ENCODE measurements at places on chromosomes 12 and 14.

DNA sequence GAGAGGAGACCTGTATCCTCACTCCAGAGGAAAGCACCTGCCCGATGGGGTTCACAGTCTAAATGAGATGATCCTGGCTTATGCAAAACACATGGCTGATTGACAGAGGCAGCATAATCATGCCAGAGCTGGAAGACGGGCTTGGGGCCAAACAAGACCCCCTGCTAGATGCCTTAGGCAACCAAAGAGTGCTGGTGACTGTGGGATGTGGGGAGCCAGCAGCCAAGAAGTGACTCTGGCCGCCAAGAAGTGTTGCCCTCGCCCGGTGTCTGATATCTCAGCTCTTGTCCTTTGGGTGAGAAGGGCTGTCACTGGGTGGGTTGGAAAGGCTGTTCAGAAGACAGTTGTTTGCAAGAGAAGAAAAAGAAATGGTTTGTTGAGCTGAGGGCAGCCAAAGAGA, 56.7 kb downstream of the PLEKHG3 start:
- DNase-seq: no peak

- no peak for DNase-seq
Observed at GRCh38 chr14:84262932-84263331, 1267.0 kb upstream of the FLRT2 start.

DNA sequence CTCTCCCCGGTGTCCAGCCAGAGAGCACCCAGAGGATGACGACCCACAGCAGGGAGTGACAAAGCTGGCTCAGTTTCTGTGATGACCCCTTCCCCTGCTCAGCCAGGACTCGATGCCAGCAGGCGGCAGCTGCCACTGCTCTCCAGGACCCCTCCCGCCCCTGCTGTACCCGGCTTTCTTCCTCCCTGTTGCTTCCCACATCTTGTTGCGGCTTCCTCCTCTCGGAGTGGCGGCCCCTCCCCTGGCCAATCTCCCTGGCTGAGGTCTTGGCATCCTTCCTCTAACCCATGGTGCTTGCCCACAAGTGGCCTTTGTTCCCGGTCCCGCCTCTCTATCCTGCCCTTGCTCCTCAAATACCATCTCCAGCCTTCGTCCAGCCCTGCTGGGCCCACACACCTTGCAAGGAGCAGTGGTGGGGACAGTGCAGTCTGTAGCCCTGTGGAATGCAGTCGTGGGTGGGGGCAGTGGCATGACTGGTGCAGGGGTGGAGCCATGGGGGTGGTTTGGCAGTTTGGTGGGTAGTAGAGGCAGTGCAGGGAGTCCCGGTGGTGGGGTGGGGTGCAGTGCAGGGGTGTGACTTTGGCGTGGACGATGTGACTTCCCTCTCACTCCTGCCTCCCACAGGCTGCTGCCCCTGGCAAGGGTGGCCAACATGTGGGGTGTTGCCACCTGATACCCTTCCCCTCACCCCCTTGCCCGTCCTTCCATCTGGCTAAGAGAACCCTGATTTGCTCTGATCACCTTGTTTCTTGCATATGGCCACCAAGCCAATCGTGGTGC, 16.3 kb upstream of the BEGAIN start:
- peak; percentile 4 for DNase-seq

DNA sequence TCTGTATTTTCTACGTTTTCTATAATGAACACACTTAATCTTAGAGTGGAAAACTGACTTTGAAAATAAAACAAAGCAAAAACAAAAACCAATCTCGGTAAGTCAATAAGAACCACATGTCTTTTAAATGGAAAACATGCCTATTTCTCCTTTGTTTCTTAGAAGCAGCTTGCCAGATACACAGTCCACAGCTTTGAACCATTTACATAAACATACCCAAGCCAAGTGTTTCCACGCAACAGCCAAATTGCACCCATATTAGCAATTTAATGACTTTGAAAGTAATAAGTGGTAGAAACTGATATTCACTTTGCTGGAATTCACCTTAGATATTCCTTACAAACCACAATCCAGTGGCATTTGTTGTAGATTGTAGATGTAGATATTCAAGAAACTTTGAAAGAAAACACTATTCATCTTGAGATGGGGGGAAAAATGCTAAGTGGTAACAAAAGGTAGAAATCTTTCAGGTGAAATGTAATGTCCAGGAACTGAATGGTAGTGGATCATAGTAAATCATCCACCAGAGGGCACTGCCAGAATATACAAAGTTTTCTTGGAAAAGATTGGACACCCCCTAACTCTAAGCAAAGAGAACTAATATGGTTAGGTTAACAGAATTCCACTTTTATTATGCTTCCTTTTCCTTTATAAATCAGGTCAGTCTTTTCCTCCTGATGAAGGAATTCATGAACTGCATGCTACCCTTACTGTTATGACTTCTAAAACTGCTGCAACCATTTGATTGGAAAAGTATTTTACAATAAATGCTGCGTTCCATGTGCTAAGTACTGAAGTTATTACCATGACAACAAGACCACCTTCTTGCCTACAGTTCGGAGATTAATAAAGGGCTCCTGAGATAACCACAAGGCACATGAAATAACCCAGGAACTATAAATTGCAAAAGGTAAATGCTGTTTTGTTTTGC, 69.8 kb downstream of the RERG start:
- peak; percentile 38 for DNase-seq

- DNase-seq: no peak
Observed at GRCh38 chr14:36655571-36655962, 6.1 kb upstream of the PAX9 start.

DNA sequence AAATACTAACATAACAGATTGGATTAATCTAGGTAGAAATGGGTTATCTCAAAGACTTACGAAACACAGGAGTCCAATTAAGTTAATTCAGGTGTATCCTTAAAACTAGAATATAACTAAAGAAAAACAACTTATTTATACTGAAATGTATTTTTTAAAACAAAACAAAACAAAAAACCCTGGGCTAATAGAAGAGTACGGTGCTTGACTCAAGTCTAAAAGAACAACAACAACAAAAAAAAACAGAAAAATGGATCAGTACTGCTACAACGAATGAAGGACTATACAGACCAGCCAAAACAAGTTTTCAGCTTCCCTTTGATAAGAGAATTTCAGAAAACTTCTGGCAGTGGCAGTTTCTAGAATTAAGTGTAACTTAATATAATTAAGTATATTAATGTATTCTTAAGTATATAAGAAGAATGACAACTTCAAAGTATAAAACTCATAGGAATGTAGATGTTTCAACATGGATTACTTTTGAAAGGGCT, 120.1 kb upstream of the EGLN3 start:
- no peak for DNase-seq
